ENCODE measurements at places on chromosomes 1 and 21.

DNA sequence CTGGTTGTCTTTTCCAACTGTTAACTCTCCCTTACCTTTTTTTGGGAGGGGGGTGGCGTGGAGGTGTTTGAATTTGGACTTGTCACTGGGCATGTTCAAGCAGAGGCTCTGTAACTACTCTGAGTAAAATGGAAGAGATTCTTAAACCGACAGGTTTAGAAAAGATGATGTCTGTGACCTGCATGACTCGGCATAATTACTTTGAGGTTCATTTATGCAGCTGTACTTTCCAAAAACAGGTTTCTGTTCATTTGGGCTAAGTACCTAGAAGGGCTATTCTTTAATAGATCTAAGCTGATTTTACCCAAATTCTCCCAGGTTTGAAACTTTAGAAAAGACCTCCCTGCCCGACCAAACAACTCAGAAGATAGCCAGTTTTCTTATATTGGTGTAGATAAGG lies 80.3 kb downstream of the SLC35A3 start:
- no peak for DNase-seq

DNA sequence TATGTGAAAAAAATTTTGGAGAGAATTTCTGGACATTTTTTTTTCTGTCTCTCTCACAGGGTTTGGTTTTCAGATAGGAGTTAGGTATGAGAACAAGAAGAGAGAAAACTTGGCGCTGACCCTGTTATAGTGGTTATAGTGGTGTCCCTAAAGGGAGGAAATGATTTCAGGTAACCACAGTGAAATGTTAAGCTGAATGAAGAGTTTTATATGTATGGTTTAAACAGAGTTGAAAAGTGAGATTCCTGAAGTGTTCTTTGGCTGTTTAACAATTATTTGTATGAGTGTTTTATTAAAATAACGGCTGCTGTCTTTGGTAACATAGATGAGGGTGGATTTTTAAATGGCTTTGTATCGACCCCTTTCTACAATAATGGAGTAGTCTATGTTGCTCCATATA lies 6.3 kb downstream of the RBM15 start:
- no peak for DNase-seq

GRCh38 chr1:30603081-30603858 lies 120.1 kb downstream of the MATN1 start:
- DNase-seq, result no peak

DNA sequence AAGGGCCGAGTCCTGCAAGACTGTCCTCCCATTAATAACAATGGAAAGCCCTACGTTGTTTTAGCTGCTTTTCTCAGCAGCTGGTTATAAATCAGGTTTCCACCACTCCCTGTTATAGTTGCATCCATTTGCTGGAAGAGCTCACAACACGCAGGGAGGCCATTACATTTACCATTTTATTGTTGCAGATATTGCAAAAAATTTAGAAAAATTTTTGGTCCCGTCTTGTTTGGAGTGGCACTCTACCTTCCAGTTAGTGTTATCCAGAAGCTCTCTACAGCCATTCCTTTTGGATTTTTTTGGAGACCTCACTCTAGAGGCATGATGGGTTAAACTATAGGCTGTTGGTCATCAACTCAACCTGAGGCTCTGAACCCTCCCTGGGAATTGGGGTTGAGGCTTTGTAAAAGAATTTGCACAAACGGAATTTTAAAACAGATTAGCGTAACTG lies 1532.1 kb upstream of the TPTE start:
- no peak for DNase-seq

DNA sequence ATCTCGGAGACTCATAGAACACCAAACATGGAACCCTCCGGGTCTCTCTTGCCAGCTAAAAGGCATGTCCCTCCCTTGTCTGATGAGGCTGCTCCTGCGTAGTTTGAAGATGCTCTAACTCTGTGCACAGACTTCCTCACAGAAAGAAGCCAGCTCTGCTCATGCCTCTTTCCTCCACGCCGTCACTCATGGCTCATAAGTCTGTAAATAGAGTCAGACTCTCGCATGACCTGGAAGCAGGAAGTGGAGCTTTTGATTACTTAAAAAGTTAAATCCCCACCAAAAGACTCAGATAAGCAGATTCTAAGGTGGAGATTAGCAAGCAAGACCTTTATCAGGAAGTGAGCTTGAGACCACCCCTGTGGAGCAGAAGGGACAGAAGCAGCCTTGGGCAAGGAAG lies 171.6 kb downstream of the TRIM33 start:
- DNase-seq, result no peak

- no peak for DNase-seq
Measured at GRCh38 chr21:46116776-46117585, 19.1 kb downstream of the COL6A2 start.

GRCh38 chr1:46719689-46720088 lies 775 bp upstream of the EFCAB14 start:
- no peak for DNase-seq

GRCh38 chr1:232046451-232047306 lies 420.1 kb downstream of the DISC1 start:
- no peak for DNase-seq

DNA sequence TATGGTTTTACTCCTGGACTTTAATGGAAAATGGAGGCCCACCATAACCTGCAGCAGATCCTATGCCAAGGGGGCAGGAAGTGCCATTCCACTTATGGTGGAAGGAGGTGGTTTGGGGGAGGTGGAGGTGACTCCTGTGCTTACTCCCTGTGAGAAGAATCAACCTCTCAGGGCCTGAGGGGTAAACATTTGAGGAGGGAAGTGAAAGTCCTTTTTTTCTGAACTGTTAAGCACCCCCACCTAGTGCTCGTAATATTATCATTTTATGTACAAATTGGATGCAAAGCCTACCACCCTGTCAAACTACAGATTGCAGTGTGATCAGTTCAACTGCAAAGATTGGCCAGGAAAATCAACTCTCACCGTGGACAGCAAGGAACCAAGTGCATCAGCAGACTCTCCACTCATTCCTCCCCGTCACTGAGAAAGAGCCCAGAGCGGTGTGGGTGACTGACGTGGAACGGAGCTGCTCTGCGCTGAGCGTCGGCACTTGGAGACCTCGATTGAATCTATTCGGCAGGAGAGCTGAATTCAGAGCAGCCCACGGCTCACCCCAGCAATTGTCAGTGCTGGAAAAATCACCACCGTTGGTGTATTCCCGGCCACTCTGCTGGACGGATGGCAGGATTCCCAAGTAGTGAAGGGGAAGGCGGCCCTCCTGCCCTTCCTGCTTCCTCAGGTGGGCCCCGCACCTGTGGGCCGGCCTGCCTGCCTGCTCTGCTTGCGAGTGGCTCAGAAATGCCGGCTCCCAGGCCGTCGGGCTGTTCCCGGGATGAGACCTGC lies 46.8 kb upstream of the COX20 start:
- DNase-seq, result no peak

- DNase-seq, result no peak
Measured at GRCh38 chr1:90821788-90822359, 104.8 kb upstream of the BARHL2 start.

DNA sequence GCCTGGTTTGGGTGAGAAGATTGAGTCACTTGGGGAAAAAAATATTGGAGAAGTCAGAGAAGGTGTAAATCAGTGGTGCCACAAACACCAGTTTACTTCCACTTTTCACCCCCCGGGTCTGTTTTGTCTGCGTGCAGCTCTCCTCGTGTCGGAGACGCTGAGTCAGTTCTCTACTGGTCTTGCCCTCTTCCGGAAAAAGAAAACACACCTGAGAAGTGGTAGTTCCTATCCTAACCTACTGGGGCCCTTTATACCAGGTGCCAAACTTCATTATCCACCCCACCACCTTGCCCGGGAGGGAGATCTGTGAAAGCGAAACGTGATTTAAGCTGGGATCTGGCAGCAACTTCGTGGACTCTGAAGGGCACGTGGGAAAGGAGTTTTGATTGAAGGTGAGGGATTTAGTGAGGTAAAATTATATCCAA lies 855 bp upstream of the IVNS1ABP start:
- DNase-seq, result peak; percentile 47

DNA sequence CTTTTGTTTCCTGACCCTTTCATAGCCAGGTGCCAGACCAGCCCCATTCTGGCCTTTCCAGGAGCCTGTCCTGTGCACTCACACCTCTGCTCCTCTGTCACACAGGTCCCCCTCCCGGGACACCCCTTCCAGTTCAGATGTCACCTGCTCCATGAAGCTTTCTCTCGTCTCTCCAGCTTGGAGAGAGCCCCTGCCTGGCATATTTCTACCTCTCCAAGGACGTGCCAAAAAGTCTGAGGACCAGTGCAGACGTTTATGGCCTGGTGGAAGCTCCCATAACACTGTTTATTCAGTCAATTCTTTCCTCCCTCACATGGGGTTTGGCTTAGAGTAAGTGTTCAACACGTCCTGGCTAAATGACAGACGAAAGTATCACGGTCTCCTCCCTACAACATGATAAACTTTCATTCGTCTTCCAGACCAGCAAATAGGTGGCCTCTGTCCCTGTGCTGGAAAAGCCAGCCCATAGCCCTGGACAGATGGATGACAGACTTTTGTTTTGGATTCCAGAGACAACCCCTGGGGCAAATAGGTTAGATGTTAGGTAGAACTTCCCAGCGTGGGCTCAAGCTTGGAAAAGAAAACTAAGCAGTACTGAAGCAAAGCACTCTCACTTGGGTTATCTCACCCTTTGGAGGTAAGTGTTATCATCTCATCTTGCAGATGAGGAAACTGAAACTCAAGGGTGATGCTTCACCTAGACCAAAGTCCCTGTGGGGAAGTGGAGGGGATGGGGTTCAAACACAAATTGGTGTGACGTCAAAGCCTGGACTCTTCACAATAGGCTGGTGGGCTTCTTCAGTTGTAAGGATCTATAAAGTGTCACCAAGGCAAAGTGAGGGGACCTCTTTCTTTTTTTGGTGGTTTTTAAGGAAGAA lies 52.9 kb upstream of the ECE1 start:
- DNase-seq, result no peak

GRCh38 chr1:237740846-237741245 lies 149.9 kb downstream of the ZP4 start:
- DNase-seq, result no peak

- no peak for DNase-seq
Measured at GRCh38 chr1:218666263-218666662, 321.1 kb downstream of the TGFB2 start.

DNA sequence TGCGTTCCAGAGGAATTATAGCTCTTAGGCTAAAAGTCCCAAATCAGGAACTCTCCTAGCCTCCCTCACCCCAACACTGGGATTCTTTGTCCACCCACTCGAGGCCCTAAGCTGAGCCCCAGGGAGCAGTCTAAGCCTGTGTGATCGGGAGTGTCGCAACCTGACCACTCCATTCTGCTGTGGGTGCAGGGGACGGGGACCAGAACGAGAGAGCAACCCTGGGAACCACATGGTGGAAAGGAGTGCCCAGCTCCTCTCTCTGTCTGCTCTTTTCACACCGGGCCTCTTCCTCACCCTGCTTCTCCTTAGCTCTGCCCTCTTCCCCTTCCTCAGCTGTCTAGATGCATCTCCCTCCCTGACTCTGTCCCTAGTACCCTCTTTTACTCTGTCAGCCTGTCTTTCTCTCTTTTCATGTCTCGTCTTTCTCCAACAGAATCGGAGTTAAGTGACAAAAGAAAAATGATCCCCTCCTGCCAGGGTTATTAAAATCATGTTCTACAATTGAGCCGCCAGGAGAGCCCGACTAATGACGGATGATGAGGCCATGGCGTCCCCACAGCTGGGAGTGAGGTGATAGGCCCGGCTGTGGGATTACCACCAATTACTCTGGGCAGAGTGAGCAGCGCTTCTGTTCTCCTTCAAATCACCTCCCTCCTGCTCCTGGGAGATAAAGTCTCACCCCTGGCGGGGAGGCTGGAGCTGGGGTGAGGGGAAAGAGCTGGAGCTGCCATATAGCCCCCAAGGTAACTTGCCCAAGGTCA lies 34.5 kb upstream of the CSF3R start:
- DNase-seq, result no peak

- DNase-seq, result peak; percentile 8
Measured at GRCh38 chr1:234658138-234658537, 48.2 kb upstream of the IRF2BP2 start.

All from HCT116 (cell line).